ENCODE measurements at places on chromosomes 3 and 15.

GRCh38 chr3:53190659-53191058 lies 29.6 kb downstream of the PRKCD start:
- no peak for DNase-seq

GRCh38 chr3:177571271-177571943 lies 374.1 kb upstream of the TBL1XR1 start:
- DNase-seq: no peak

GRCh38 chr3:28191363-28191762 lies 50.1 kb upstream of the CMC1 start:
- no peak for DNase-seq

DNA sequence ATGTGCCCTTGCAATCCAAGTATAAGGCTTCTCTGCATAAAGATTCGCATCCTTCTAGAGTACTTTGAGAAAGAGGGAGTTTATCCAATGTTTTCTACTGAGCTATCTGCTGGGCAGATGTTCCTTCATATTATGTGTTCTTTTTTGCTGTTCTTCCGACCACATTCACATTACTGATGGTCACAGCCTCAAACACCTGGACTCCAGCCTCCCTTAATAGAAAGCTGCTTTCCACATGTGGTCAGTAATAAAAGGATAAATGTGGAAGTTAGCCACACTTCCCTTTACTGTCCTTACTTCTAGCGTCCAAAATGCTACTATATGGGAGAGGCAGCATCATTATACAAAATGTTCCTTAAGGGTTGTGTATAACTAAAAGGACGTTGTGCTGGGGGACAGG lies 116.9 kb downstream of the CD47 start:
- no peak for DNase-seq

GRCh38 chr3:193812791-193813500 lies 219.9 kb downstream of the OPA1 start:
- DNase-seq: no peak

GRCh38 chr3:112610121-112610520 lies 30.8 kb downstream of the CCDC80 start:
- DNase-seq: peak; percentile 60

DNA sequence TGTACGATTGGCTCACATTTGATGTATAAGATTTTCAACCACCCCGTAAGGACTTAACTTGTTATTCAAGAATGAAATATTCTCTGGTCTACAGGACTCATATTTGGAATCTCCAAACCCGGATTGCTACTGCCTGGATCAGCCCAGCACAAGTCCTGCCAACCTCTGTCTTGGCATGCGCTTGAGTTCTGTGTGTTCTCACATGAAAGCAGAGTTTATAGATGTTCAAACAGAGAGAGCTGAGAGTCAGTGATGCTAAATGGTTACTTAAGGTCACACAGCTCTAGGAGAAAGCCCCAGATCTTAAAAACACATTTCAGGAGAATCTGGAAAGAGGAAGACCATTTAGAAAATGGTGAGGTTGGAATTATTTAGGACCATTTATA lies 268.0 kb upstream of the TBL1XR1 start:
- no peak for DNase-seq

- DNase-seq: peak; percentile 51
Observed at GRCh38 chr3:81758275-81758674, 3.2 kb downstream of the GBE1 start.

- DNase-seq: no peak
Observed at GRCh38 chr15:56036546-56037067, 43.2 kb upstream of the NEDD4 start.

- DNase-seq: peak; percentile 57
Observed at GRCh38 chr15:64501396-64501715, 41.0 kb downstream of the ZNF609 start.

GRCh38 chr3:117509858-117510257 lies 800.3 kb downstream of the TUSC7 start:
- DNase-seq: no peak

DNA sequence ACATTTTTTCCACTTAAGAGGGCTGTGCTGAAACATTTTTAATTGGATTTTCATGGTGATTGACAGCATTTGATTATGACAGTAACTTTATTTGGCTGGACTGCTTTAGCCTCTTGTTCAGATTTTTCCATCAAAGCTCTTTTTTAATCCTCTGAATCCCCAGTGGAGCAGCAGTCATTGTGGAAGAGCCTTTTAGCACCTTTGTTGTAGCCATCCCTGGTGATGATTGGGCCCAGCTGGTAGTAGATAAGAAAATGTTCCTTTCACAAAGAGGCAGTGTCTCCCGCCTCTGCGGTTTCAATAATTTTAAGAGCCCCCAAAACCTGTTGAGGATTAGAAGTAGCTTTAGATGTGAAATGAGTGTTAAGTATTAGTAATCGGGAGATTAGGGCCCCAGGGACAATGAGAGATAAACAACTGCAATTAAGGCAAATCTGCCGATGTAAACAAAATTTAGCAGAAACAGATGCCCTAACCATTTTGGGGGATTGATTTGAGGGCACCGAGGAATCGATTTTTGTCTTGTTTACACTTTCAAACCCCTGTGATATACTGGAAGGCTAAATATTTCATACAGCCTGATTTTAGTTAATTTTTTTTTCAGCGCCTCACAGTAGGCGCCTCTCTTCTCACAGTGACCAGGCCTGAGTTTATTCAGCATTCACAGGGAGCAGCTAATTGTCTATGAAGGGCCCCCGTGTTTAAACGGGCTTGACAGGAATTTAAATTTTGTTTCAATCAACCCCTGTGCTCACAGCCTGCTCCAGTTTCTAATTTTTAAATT lies 43.2 kb upstream of the SKOR1 start:
- DNase-seq: no peak

- DNase-seq: peak; percentile 22
Observed at GRCh38 chr3:155995525-155996370, 124.6 kb upstream of the KCNAB1 start.

DNA sequence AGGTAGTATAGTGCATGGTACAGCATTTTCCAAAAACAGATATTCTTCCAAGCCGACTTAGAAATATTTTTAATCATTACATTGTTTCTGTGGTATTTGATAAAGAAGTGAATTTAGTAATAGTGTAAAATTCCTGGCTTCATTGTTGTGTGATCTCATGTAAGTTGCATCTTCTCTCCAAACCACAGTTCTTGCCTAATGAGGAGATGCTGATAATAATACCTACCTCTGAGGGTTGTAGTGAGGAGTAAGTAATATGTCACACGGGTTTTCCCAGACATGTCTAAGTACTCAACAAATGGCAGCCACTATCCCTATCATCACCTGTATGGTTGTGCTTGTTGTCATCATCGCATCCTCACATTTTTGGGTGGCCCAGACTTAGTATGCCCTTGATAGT lies 167.3 kb downstream of the SLCO3A1 start:
- no peak for DNase-seq

DNA sequence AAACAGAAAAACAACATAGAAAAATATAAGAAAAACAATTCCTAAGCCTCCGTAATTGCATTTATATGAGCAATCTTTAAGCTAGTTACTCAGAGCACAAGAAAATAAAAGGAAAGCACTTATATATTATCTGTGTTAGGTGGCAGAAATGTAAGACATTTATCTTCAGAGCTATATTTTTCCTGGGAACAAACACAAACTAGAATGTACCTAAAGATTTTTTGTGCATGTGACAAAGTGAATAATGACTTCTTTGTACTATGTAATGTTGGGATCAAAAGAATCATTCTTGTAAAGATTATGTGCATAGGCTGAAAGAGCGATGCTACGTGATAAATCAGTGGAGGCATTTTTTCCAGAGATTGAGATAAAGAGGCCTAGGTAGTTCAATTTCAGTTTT lies 111.3 kb upstream of the GMNC start:
- DNase-seq: no peak

DNA sequence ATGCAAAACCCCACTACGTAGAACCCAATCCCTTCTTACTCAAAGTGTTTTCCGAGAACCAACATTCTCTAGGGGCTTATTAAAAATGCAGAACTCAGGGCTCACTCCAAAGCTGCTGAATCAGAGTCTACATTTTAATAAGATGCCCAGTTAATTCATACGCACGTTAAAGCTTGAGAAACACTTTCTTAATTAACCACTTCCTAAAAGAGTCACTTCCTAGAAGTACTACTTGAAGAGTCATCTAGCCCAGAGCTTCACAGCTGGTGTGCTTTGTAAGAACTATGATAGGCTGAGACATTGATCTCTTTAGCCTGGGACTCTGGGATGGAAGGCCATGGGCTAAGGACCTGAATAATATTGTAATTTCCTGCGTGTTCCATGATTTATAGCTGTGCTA lies 9.0 kb downstream of the COL6A5 start:
- DNase-seq: no peak

GRCh38 chr3:141063831-141064230 lies 12.7 kb downstream of the SPSB4 start:
- DNase-seq: no peak

- DNase-seq: no peak
Observed at GRCh38 chr3:64578062-64578770, 109.6 kb downstream of the ADAMTS9 start.

- no peak for DNase-seq
Observed at GRCh38 chr3:95387242-95388021, 1324.6 kb downstream of the NSUN3 start.

- DNase-seq: peak; percentile 8
Observed at GRCh38 chr3:34056951-34057390, 258.5 kb downstream of the PDCD6IP start.

DNA sequence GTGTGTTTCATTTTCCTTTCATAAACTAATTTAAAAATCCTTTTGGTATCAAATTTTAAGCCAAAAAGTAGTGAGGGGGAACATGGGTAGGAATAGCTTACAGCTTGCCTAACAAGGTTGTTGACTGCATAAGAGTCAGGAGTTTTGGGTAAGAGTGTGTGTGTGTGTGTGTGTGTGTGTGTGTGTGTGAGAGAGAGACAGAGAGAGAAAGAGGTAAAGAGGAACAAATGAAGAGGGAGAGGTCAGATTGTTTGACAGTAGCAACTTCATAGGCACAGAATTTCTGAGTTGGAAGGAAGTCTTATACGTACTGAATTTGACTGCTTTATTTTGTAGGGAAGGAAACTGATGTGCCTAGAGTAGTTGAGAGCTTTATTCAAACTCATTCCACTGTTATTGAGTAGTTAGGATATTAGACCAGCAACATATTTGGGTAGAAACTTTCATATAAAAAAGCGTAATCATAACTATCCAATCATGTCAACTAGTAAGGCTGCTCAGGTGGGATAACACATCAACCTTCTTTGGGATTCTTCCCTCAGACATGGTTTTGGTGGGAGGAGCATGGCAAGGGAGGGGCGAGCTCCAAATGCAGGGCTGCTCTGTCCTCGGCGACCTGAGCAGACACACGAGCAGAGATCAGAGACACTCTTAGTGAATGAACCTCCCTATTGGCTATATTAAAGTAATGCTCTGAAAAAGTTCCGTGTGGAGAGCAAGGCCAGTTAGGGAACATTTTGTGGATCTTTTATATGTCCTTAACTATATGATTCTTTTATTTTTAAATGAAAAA lies 86.4 kb downstream of the LPP start:
- no peak for DNase-seq

- no peak for DNase-seq
Observed at GRCh38 chr3:127710155-127710941, 37.6 kb downstream of the ABTB1 start.

DNA sequence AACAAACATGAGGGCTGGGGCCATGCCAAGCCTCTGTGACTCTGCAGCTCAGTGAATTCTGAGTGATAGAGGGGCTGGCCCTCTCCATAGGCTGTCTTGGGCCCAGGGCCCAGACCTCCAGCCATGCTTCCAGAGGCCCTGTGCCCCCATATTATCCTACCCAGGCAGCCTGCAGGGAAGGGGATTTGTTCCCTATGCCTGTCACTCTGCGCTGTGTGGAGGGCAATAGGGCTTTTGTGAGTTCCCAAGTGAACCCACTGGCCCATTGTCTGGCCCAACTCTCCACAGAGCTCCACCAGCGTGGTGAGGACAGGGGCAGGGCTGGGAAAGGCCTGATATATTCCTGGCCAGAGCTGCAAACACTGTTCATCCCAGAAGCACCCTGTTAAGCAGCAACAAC lies 113.2 kb downstream of the EPHB1 start:
- no peak for DNase-seq

DNA sequence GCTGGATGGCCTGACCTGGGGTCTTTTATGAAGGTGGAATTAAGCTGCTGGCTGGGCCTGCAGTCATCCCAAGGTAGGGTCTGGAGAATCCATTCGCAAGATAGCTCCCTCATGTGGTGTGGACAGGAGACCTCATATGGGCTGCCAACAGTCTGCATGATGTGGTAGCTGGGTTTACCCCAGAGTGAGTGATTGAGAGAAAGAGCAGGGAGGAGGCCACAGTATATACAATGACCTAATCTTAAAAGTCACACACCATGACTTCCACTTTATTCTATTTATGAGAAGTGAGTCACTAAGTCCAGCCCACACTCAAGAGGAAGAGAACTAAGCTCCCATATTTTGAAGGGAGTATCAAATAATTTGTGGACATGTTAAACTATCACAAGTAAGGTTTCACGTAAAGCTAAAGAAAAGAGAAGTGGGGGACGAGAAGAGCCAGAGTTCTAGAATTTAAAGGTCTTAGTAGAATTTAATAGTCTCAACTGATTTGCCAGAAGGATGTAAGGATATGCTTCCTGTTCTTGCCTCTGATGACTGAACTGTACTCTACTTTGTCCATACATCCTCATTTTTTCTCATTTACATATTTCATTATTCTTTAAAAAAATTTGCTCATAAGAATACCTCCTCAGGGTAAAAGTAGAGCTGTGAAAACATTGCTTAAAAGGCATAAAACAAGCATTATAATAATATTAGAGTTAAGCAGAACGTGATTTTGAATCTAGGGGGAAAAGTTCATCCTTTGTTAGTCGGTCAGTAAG lies 184.4 kb downstream of the PEX5L start:
- DNase-seq: peak; percentile 18

GRCh38 chr15:91801836-91802534 lies 51.5 kb upstream of the SLCO3A1 start:
- DNase-seq: peak; percentile 26

GRCh38 chr3:94137377-94137776 lies 74.5 kb downstream of the NSUN3 start:
- peak; percentile 23 for DNase-seq
